ENCODE measurements at places on chromosomes 1 and 21.
A peak's percentile ranks its signal among the peaks of the same experiment; 100 is the strongest.

DNA sequence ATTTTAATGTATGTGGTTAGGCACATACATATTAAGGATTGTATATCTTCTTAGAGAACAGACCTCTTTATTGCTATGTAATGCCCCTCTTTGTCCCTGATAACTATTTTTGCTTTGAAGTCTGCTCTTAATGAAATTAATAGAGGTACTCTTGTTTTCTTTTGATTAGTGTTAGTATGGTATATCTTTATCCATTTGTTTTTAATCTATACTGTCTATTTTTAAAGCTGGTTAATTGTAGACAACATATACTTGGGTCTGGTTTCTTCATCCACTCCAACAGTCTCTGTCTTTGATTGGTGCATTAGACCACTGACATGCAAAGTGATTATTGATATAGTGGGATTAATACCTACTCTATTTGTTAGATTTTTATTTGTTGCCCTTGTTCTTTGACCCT, 36.0 kb downstream of the LEPR start:
- no peak for DNase-seq

GRCh38 chr1:43902058-43902831, 31.4 kb upstream of the ARTN start:
- DNase-seq: no peak

- no peak for DNase-seq
Measured at GRCh38 chr1:94280541-94280940, 43.2 kb upstream of the ARHGAP29 start.

DNA sequence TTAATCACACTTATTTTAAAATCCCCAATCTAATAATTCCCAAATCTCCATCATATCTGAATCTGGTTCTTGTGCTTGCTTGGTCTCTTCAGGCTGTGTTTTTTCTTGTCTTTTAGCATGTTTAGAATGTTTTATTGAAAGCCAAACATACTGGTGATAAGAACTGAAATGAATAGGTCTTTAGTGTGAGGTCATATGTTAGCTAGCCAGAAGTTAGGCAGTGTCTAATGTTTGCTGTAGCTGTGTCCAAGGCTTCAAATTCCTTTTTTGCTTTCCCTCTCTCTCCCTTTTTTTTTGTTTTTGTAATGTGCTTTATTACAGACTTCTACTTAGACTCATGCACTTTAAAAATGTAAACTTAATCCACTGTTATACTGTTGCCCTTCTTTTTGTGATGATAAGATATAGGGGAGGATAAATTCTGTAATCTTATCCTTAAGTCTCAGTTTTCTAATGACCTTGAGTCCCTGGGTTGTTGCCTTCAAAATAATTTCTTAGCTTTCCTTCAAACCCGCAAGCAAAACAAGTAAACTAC, 725.1 kb downstream of the BRINP3 start:
- DNase-seq: no peak

- DNase-seq: no peak
Measured at GRCh38 chr1:118949315-118949714, 38.8 kb downstream of the TBX15 start.

DNA sequence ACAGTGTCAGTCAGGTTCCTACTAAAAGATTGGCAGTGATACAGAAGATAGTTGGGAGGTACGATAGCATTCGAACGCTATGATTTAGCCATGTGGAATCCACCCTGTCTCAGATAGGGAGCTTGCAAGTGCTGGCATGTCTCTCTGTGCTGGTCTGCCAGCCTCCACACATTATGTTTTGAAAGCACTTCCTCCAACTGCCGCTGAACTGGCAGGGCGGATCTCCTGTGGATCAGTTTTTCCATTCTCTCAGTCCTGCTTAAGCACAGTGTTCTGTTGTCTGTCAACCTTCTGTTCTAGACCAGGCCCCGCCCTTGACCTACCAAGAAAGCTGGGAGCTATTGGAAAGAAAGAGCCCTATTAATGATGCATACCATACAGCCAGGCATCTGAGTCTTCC, 65.5 kb upstream of the PALMD start:
- no peak for DNase-seq

DNA sequence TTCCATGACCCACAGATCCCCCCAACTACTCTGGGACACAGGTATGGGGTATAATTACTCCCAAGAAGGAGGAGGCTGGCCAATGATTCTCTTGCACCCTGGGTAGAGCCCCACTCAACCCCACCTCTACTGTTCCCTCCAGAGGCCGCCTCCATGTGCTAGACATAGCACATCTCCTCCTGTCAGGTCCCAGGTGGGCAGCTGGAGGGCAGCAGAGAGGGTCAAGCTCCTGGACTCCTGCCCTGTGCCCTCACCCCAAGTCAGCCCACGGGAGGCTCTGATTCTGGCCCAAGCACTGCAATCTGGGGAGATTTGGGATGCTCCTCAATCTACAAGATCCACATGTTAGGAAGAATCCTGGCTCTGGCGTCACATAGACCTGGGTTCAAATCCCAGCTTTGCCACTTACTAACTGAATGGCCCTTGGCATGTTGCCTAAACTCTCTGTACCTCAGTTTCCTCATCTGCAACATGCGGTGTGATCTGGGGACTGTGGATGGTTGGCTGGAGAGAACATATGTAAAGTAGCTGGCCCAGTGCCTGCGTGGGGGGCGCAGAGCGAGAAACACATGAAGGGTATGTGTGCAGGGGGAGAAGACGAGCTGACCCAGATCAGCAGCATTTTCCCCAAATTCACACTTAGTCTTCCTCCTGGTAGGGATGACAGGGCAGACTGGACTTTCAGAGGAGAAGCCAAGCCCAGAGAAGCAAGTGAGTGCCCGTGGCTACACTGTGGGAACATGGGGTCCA, 23.2 kb downstream of the TNNT2 start:
- peak; percentile 71 for DNase-seq

- peak; percentile 44 for DNase-seq
Measured at GRCh38 chr1:2785631-2786328, 15.7 kb downstream of the TTC34 start.

DNA sequence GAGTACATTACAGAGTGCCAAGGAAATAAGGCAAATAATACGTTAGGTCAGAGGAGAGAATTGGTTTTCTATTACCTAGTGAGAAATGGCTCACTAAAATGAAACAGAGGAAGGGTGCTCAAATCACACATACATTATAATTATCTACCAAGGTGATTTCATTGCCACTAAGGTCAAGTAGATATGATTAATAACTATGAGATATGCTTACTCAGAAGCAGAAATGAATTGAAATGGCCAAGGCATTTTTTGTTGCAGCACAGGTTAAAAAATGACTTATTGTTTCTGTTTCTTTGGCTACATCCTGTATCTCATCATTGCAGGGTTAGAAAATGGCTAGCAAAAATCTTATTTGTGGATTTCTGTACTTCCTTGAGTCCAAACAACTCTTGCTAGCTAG, 154.5 kb upstream of the GORAB start:
- no peak for DNase-seq

DNA sequence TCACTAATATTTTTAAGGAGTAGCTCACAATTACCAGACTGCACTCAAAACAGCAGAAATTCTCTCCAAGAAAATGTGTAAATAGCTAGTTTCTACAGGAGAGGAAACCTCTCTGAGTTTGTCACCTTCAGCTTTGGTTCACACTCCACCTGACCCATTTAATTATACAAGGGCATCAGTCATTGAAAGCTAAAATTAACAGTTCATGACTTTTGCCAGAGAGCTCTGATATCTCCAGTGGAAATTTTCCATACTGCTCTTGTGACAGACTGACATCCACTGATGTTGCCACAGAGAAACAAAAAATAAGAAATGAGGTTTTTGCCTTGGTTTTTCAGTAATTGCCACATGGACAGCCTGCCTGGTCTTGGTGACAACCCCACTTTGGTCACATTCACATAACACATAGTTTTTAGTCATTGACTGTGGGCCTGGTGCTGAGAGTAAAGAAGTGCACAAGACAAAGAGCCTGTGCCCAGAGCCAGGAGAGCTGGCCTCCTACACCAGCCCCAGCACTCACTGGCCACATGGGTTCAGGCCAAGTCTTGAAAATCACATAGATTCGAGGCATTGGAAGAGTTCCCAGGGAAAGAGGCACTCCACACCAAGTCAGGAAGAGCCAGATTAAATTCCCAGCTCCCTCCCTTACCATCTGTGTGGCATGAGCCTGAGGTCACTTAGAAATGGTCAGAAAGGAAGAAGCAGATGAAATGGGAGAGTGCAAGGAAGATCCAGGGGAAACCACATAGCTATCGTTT, 13.8 kb upstream of the SIM2 start:
- no peak for DNase-seq

DNA sequence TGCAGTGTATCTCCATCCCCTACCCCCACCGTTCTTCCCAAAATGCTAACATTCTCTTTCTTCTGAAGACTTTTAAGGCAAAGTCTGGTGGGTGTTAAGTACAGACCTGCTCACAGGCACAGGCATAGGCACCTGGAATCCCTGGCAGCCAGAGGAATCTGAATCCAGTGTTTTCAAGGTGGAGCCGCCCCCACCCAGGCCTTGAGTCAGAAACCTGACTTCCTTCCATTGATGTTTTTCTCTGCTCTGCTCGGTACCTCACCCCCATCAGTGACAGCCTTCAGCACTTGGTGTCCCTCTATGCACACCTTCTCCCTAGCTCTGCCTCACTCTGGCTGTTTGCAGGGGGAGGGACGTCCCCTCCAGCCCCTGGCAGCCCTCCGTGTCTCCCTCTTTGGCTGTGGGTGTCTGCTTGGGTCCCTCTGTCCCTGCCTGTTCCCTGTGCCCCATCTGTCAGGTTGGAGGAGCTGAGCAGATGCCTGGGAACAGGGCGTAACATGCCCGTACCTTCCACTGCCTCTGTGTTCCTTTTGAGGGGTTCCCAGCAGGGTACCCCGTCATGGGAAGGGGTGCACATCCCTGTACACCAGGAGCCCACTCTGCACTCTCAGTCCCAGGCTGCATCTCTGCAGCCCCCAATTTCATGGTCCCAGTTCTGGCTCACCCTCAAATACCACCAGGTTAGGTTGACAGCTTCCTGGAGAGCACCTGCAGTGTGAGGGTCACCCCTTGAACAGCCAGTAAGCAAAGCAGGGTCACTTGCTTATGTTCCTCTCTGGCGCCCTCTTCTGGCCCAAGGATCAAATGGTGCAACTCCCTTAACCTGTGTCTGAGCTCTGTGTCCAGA, 6.7 kb downstream of the NCDN start:
- DNase-seq: peak; percentile 85

GRCh38 chr1:23544444-23545389, 13.7 kb upstream of the E2F2 start:
- DNase-seq: peak; percentile 85

GRCh38 chr1:36657826-36658225, 175.1 kb upstream of the CSF3R start:
- peak; percentile 15 for DNase-seq

DNA sequence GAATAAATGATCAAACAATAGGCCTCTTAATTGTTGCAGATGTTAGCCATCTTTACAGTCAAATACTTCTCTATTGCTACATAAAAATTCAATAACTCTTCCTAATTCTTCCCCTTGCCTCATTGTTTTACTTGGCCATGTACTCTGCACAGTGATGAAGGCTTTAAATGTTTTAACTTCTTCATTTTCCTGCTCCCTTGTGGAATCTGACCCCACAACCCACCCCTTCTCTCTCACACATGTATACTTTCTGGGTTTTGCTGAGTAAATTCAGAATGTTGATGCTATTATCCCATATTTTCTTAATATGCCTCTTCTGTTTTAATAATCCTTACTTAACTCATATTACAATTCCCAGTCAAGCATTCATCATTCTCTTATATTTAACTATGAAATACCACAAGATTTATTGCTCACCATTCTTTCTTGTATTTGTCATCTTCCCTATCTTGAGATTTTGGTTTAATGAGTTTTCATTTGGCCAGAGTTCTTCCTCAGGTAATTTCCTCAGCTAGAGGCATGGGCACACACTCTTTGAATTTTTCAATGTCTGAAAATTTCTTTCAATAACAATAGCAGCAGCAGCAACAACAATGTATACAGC, 327.8 kb upstream of the USP24 start:
- DNase-seq: no peak

GRCh38 chr1:6860401-6860800, 75.1 kb downstream of the CAMTA1 start:
- DNase-seq: no peak

DNA sequence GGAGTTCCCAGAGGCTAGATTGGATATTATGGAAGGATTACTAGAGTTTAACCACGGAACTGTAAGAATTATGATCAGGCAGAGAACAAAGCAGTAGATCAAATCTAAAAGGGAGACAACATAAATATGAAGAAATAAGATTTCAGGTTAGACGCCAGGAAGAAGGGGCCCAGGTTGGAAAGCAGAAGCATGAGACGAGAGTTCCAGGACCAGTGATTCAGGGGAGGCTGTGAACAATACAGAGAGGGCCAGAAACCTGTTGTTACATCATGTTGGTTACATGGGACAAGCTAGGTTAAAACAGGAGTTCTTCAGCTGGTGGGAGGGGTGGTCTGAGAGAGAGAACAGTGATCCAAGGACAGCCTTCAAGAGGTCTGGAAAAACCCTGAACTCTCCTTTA, 128.4 kb upstream of the MROH9 start:
- no peak for DNase-seq

DNA sequence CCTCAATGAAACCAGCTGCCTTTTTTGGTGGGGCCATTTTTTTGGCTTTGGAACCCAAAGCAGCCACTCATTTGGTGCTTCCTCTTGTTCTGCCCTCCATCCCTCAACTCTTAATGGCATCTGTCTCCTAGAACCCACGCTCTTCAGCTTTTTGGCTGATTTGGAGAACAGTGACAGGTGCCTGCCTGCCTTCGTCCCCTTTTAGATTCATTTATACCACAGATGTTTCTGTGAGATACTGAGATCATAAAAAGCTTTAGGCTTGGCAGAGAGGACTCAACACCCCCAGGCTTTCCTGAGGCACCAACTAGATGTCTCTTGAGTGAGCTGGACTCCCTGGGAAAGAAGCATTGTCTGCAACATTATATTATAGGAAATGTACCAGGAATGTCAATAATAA, 20.4 kb upstream of the YTHDF2 start:
- no peak for DNase-seq

GRCh38 chr1:12457771-12458170, 160.2 kb downstream of the DHRS3 start:
- no peak for DNase-seq

GRCh38 chr1:118302145-118302544, 117.1 kb upstream of the SPAG17 start:
- DNase-seq: no peak

GRCh38 chr1:211935448-211935970, 99.8 kb downstream of the INTS7 start:
- DNase-seq: no peak

DNA sequence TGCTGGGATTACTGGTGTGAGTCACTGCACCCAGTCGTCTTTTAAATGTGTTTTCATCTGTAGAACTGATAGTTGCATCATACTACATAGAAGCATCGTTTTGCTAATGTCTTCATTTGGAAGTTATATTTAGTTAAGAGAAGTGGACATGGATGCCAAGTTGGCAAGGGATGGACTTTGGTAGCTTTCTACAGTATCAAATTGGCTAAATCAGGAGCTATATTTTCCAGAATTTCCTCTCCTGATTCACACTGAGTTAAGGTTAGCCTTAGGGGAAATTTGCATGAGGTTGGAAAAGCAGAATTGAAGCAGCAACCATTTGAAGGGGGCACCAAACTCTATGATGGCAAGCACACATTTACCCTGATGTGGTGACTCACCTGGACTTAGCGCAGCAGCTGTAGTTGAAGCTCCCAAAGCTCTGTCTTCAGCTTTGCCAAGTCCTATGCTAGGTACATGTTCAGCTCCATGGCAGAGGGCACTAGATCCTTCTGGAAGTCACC, 43.9 kb downstream of the DUSP10 start:
- DNase-seq: no peak
